Activated T-helper 1 cell treated with anti-CD3 and anti-CD28 coated beads, Interleukin-2, amount 50 U/mL, for 16 hours (primary cell): ENCODE measurements at places on chromosomes 6 and 20.

- no peak for DNase-seq
These were observed 98.7 kb downstream of the CD24 start for GRCh38 chr6:106875782-106876321.

DNA sequence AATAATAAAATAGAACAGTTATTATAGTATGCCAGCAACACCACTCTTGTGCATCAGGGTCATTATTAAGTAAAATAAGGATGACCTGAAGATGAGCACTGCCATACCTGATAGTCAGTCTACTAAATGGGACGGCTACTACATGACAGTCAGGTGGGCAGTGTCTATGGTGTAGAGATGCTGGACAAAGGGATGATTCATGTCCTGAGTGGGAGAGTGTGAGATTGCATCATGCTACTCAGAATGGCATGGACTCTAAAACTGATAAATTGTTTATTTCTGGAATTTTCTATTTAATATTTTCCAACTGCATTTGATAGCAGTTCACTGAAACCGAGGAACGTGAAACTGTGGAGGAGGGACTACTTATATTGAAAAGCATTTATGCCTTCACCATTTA is 38.8 kb downstream of the SNX9 start:
- DNase-seq: no peak

GRCh38 chr20:25705830-25706351 is 9.2 kb upstream of the ZNF337 start:
- DNase-seq: no peak

- no peak for DNase-seq
These were observed 145.7 kb downstream of the KIF16B start for GRCh38 chr20:16427571-16427970.

GRCh38 chr6:22455378-22455777 is 114.0 kb upstream of the HDGFL1 start:
- DNase-seq: no peak

DNA sequence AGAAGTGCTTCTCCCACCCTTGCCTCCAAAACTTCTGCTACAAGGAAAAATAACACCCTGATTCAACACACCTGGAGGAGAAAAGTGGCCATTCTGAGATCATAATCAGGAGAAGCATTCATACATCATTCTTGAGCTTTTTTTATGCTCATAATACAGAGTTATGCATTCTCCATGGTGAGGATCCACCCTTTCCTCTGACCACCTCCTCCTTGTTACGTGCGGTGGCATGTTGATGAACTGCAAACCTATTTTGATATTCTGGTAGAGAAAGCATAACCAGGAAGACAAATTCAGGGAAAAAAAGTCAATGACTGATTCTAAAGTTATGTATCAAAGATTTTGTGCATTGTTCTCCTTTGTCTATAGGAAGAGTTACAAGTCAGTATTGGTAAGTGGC is 169.8 kb downstream of the KLHL32 start:
- DNase-seq: no peak

- no peak for DNase-seq
These were observed 20.5 kb downstream of the PCK1 start for GRCh38 chr20:57581202-57582028.

DNA sequence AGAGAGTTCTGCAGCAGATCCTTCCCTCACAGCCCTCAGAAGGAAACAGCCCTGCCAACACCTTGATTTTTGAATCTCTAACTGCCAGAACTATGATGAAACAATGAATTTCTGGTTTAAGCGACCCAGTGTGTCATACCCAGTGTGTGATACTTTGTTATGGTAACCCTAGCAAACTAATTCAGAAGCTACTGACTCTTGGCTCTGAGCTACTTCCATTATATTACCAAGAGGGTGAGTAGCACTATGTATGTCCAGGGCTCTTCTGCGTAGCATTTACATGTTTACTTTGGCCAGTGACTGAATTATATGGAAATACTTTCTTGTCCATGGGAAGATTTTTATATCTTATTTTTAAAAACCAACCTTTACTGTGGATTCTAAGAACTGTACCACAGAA is 16.7 kb downstream of the ANKRD66 start:
- DNase-seq: no peak

DNA sequence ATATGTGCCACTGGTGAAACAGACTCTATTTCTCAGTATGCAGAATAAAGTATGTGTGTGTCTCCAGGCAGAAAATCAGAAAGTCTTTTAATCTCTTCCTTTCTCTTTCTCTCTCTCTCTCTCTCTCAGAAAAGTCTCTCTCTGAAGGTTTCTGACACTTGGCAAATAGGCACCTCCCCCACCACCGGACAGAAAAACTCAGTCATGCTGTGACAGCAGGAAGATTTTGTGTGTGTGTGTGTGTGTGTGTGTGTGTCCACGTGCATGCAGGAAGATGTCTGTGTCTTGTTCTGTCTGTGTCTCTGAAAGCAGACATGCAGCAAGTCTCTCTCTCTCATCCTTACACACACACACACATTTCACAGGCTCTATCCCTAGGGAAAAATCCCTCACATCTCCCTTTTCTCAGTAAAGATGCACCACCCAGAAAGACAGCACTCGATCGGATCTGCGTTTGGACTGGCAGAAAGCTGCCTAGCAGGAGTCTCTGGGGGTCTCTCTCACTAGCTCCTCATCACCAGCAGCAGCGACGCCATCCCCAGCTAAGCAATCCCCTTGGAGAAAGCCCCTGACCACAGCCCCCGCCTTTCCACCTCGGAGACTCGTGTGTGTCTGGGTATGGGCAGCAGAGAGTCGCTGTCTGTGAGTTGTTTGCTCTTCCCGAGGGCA is 98.3 kb downstream of the EDN3 start:
- DNase-seq: no peak

GRCh38 chr6:87237804-87238203 is 82.4 kb downstream of the ZNF292 start:
- no peak for DNase-seq

DNA sequence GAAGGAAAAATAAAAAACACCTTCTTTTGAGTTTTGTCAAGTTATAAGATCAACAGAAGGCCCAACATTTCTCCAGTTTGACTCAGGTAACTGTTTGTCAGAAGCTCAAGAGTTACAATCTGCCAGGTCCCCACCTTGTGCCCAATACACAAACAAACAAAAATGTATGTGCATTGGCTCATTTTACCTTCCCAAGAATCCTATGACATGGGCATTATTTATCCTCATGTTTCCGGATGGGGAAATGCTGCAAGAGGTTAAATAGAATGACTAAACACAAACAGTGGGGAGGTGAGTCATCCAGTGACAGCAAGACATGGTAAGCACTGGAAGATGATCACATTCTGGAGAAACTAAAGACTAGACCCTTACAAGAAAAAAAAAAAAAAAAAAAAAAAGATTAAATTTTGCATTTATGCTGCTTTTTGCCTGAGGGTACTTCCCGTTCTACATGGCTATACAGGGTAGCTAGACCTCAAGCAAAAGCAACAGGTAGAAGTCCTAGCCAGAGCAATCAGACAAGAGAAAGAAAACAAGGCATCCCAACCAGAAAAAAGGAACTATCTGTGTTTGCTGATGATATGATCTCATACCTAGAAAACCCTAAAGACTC is 23.6 kb upstream of the ANKRD60 start:
- no peak for DNase-seq

GRCh38 chr20:63099456-63100173 is 92.9 kb upstream of the BHLHE23 start:
- no peak for DNase-seq

DNA sequence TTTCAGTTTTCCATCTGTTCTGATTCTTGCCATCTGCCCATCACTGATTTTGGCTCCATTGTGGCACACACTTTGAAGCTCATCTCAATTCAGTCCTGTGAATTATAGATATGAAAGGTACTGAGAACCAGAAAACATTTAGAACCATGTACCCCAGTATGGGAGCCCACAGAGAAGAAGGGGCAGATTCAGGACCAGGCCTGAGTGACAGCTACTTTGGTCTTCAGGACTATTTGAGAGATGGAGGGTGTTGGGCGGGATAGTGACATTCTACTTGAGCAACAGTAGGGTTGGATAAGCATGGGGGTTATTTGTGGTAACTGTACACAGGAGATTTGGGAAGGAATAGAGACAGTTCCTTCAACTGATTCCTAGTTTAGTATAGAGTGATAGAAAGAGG is 259.2 kb upstream of the MANEA start:
- no peak for DNase-seq

DNA sequence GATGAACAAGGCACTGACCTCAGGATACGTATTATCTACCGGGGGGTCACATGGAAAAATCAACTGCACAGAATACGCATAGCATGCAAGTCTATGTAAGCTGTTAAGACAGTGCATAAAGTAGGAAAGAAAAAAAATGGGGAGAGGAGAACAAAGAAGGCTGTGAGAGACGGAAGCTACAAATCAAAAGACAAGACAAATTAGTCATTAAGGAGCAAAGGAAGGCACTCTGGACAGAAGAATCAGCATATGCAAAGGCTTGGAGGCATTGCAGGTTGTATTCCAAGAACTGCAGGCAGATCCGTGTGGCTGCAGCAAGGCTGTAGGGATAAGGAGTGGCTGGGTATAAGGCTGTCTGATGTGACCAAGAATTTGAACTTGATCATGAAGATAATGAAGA is 89.0 kb downstream of the NRSN1 start:
- DNase-seq: no peak

DNA sequence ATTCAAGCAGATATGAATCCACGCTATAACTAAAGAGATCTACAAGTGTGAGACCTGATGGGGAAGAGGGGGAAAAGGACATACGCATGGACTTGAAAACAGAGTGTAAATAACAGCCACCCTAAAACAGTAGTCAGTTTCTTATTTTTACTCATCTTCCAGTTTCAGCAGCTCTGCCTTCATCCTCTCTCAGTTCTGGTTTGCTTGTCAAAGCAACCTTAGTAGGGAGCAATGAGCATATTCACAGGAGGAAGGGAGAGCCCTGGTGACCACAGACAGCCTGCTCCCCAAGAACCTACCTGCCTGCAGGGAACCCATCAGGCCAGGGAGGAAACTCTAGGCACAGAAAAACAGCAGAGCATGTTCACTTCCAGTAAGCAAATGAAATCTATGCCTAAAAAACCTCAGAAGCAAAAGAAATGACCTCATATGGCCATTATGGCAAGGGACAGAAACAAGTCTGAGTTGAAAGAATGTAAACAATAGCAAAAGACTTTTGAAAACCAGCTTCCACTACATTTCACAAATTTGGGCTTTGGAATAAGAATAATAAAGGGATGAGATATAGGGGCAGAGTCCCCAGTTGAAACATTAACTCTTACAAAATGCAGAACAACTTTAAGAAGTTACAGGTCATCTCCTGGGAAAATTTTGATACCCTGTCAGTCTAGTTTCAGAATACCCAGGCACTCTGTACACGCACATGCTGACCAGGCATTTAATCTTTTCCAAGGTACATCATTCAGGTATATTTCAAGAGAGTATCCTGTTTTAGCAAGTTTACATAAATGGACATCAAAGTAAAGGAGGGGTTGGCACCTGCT is 120.8 kb upstream of the BCLAF1 start:
- no peak for DNase-seq

DNA sequence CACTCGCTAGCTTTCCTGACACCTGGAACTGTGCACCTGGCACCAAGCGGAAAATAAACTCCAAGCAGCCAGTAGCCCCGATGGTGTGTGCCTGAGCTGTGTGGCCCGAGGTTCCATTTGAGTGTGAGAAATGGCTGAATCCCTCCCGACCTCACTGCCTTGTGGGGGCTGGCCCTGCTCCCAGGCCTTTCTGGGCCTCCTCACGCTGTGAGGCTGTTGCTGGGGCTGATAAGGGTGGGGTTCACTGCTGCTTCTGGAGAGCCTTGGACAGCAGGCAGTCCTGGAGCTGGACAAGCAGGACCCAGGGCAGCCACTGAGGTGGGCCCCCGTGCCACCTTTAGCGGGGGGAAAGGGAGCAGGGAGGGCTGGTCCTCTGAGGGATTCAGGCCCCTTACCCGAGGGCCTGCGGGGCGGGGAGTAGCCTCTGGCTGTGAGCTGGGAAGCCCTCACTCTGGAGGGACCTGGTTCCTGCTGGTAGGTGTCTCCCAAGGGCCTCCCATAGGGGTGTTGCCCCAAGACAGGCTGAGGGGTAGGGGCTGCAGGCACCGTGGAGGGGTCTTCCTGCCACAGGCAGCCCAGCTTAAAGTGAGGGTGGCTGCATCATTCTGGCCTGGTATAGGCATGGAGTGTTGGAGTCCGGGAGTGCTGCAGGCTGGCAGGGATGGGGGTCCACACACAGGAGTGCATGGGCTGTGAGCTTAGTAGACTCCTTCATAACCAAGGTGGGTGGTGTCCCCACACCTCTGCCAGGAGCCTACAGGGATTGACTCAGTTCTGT is 1.7 kb downstream of the PPDPF start:
- no peak for DNase-seq

GRCh38 chr6:110116258-110116657 is 63.2 kb downstream of the WASF1 start:
- no peak for DNase-seq

DNA sequence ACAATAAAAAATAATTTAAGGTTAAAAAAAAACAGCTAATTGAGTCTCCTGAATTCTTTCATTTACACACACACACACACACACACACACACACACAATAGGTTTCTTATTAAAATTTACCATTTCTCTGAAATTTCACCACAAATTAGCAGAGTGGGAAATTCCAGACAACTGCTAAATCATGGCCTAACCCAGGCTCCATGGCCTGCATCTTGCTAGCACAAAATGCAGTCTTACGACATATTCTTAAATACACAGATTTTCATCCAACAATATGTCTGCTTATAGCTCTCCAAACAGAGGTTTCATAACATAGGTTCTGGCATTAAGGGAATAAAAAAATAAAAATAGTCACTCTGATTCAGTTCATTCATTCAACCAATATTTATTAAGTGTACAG is 46.9 kb downstream of the SOD2 start:
- no peak for DNase-seq

DNA sequence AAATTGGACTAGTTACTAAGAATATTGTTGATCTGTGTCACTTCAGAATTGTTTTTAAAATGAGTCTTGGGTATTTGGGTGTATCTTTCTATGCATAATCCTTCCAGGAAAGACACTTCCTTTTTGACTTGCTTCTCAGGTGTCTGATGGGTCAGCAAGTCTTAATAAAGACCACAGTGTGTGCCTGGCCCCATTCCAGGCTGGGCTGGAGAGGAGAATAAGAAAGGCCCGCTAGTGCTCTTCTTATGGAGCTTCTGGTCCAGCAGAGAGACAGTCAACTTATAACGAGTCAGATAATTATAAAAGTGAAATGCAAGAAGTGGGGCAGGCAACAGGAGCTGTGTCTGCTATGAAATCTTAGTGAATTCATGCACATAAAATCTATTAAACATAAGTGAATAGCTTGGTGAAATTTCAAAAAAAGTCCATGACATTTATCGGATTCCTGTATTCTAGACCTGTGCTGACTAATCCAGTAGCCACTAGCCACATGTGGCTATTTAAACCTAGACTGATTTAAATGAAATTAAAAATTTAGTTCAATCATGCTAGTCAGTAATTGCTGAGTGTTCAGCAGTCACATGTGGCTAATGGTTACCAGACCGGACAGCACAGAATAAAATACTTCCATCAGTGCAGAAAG is 42.6 kb downstream of the RNF144B start:
- no peak for DNase-seq
